ENCODE measurements at places on chromosomes 1 and 21.
A peak's percentile ranks its signal among the peaks of the same experiment; 100 is the strongest.

- no peak for DNase-seq
- H3K27me3 ChIP-seq, result no peaks in the 10 kb centered on the region
- no peaks in the 10 kb centered on the region for H3K36me3 ChIP-seq
- peaks cover 3% of the 10 kb centered on the region for H3K4me1 ChIP-seq
Observed at GRCh38 chr1:51734896-51735745, 118.2 kb downstream of the OSBPL9 start.

GRCh38 chr1:41382480-41383090 lies 21.4 kb downstream of the FOXO6 start:
- no peaks in the 10 kb centered on the region for H3K36me3 ChIP-seq
- H3K4me1 ChIP-seq, result peaks cover 9% of the 10 kb centered on the region
- peak overlapping the region; percentile 48 for H3K4me3 ChIP-seq

GRCh38 chr1:234617131-234617985 lies 7.4 kb upstream of the IRF2BP2 start:
- H3K4me3 ChIP-seq, result no peak overlapping the region
- H3K27me3 ChIP-seq, result no peaks in the 10 kb centered on the region
- peak overlapping the region; percentile 8 for H3K27ac ChIP-seq
- H3K4me1 ChIP-seq, result no peaks in the 10 kb centered on the region
- DNase-seq, result no peak

DNA sequence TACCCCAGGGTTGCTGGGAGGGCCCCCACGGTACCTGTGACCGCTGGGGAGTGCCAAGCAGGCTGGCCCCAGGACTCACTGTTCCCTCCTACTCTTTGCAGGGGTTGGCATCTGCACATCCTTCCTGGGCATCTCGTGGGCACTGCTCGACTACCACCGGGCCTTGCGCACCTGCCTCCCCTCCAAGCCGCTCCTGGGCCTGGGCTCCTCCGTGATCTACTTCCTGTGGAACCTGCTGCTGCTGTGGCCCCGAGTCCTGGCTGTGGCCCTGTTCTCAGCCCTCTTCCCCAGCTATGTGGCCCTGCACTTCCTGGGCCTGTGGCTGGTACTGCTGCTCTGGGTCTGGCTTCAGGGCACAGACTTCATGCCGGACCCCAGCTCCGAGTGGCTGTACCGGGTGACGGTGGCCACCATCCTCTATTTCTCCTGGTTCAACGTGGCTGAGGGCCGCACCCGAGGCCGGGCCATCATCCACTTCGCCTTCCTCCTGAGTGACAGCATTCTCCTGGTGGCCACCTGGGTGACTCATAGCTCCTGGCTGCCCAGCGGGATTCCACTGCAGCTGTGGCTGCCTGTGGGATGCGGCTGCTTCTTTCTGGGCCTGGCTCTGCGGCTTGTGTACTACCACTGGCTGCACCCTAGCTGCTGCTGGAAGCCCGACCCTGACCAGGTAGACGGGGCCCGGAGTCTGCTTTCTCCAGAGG lies 6.8 kb downstream of the XKR8 start:
- no peaks in the 10 kb centered on the region for H3K36me3 ChIP-seq
- no peaks in the 10 kb centered on the region for H3K27me3 ChIP-seq
- no peak overlapping the region for H3K4me3 ChIP-seq
- no peak for DNase-seq
- no peak overlapping the region for H3K27ac ChIP-seq

GRCh38 chr1:19479351-19480120 lies 5.8 kb downstream of the CAPZB start:
- H3K27ac ChIP-seq, result no peak overlapping the region
- no peaks in the 10 kb centered on the region for H3K36me3 ChIP-seq
- no peaks in the 10 kb centered on the region for H3K27me3 ChIP-seq
- no peak for DNase-seq
- H3K4me3 ChIP-seq, result no peak overlapping the region
- peaks cover 13% of the 10 kb centered on the region for H3K4me1 ChIP-seq

- H3K4me3 ChIP-seq, result no peak overlapping the region
- H3K27ac ChIP-seq, result no peak overlapping the region
- H3K36me3 ChIP-seq, result no peaks in the 10 kb centered on the region
- DNase-seq, result peak; percentile 39
- H3K4me1 ChIP-seq, result no peaks in the 10 kb centered on the region
- no peaks in the 10 kb centered on the region for H3K27me3 ChIP-seq
Observed at GRCh38 chr1:43238085-43238484, 31.7 kb upstream of the TMEM125 start.

GRCh38 chr1:50378770-50379169 lies 44.5 kb downstream of the DMRTA2 start:
- DNase-seq, result no peak
- no peaks in the 10 kb centered on the region for H3K36me3 ChIP-seq

DNA sequence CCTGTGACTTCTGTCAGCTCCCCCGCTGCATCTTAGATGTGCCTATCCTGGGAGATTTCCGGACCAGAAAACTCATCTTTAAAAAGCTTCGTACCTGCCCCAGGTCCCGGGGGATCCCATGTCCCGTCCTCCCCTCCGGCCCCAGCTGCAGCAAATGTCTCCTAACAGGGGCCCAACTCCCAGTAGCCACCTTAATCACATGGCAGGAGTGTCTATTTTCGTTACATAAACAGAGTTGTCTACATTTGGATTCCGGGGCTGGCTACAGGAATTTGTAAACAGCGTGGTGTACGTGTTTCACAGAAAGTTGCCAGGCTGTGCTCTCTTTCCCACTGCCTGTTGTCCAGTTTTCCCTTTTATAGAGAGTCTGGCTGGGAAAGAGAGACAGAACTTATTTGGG lies 17.9 kb upstream of the KCNE2 start:
- H3K4me3 ChIP-seq, result no peak overlapping the region
- no peaks in the 10 kb centered on the region for H3K36me3 ChIP-seq
- H3K27ac ChIP-seq, result peak overlapping the region; percentile 54
- H3K27me3 ChIP-seq, result no peaks in the 10 kb centered on the region
- no peak for DNase-seq

GRCh38 chr1:39720094-39720999 lies 18.3 kb upstream of the PPIE start:
- DNase-seq, result no peak
- no peaks in the 10 kb centered on the region for H3K36me3 ChIP-seq
- H3K4me3 ChIP-seq, result no peak overlapping the region
- H3K4me1 ChIP-seq, result no peaks in the 10 kb centered on the region
- H3K27me3 ChIP-seq, result no peaks in the 10 kb centered on the region

DNA sequence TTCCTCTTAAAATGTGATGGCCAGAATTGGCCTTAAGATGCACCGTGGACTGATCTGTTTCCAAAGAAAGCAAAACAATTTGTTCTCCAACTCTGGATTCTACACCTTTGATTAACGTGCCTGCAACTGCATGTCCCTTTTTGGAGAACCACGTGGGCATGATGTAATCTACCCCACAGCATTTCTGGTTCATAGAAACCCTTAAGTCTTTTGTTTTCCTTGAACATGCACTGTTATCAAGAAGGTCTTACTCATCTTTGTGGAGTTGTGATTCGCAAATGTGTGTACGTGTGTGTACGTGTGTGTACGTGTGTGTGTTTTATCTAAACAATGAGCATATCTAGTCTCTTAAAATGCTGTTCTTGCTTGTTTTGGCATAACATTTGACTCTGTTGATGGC lies 57.8 kb downstream of the LPAR3 start:
- no peak overlapping the region for H3K27ac ChIP-seq
- H3K27me3 ChIP-seq, result no peaks in the 10 kb centered on the region
- no peak overlapping the region for H3K4me3 ChIP-seq
- DNase-seq, result no peak
- H3K36me3 ChIP-seq, result no peaks in the 10 kb centered on the region

GRCh38 chr1:38465460-38465859 lies 394.1 kb downstream of the RRAGC start:
- DNase-seq, result no peak
- no peak overlapping the region for H3K27ac ChIP-seq
- H3K36me3 ChIP-seq, result no peaks in the 10 kb centered on the region
- H3K27me3 ChIP-seq, result no peaks in the 10 kb centered on the region
- H3K4me1 ChIP-seq, result no peaks in the 10 kb centered on the region
